Progenitor cell of endocrine pancreas (in vitro differentiated cells): ENCODE measurements at places on chromosomes 2 and 18. TPM values are rescaled to one million over a fixed set of nuclear protein-coding genes. Genes with fewer than 3 reads are reported as not detected.

DNA sequence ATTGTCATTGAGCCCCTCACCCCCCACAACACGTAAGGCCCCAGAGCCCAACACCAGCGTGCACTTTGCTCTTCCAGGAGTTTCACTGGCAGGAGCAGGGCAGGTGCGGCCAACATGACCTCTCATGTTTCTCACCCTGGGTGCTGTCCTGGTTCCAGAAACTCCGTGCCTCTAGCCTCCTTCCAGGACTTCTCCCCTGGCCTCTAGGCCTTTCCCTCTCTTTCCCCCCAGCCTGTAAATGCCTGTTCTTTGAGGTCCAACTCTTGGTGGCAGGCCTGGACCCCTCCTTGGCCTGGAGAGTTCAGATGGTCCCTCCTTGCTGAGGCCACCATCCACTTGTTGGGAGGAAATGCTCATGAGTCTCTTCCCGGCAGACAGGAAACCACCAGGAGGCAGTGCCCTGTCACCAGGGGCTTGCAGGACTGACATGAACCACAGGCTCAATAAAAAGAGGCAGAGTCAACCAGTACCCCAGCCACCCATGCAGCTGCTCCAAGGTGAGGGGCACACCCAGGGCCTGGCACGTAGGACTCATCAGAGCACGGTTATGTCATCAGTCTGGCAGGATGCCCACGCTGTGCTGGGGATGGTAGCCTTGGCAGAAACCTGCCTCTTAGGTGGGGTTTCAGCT lies 1.5 kb downstream of the MALL start:
- peaks cover 1% of the 10 kb centered on the region for H3K36me3 ChIP-seq
- no peak for DNase-seq
- H3K4me3 ChIP-seq = no peak overlapping the region
- H3K27ac ChIP-seq = no peak overlapping the region
- peaks cover 53% of the 10 kb centered on the region for H3K27me3 ChIP-seq

- peaks cover 10% of the 10 kb centered on the region for H3K4me1 ChIP-seq
- no peak overlapping the region for H3K4me3 ChIP-seq
- no peaks in the 10 kb centered on the region for H3K27me3 ChIP-seq
- DNase-seq = no peak
Observed at GRCh38 chr2:165064743-165065142, 109.4 kb upstream of the SLC38A11 start.

GRCh38 chr2:9858730-9859068 lies 15.4 kb downstream of the TAF1B start:
- H3K27me3 ChIP-seq = no peaks in the 10 kb centered on the region
- peaks cover 89% of the 10 kb centered on the region for H3K36me3 ChIP-seq
- H3K27ac ChIP-seq = no peak overlapping the region

DNA sequence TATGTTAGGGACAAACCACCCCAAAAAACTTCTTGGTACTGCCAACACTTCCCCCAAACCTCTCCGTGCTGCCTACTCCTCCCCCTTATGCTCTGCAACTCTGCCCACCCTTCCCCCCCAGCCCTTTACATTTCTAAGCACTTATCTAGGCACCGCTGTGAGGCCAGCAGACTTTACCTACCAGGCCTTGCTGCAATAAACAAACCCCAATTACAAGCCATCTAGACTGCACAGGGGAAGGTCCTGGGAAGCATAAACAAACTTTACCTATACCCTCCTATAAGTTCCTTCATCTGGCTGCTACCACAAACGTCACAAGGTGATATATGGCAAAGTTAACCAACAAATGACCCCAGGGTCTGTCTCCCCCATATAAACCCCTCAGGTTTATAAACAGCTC lies 259.4 kb upstream of the GULP1 start:
- no peak overlapping the region for H3K27ac ChIP-seq
- no peaks in the 10 kb centered on the region for H3K27me3 ChIP-seq
- H3K4me1 ChIP-seq = peaks cover 6% of the 10 kb centered on the region
- DNase-seq = no peak
- H3K36me3 ChIP-seq = no peaks in the 10 kb centered on the region
- H3K4me3 ChIP-seq = no peak overlapping the region

DNA sequence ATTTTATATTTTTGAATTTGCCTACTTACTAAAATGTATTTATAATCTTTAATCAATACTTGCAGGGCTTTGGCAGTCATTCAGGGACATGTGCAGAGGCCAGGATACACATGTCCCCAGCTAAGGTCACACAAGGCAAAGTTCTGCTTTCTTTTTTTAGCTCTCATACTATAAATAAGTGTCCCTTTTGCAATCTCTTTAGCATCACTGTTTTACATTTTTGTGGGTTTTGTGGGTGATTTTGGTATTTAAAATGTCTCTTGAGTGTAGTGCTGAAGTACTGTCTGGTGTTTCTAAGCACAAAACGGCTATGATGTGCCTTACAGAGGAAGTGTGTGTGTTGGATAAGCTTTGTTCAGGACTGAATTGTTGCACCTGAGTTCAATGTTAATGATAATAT lies 309.0 kb upstream of the GULP1 start:
- H3K4me1 ChIP-seq = peaks cover 13% of the 10 kb centered on the region
- no peaks in the 10 kb centered on the region for H3K27me3 ChIP-seq
- H3K4me3 ChIP-seq = no peak overlapping the region
- H3K36me3 ChIP-seq = no peaks in the 10 kb centered on the region

- peaks cover 2% of the 10 kb centered on the region for H3K4me1 ChIP-seq
- H3K27ac ChIP-seq = no peak overlapping the region
- H3K4me3 ChIP-seq = no peak overlapping the region
- no peak for DNase-seq
- H3K36me3 ChIP-seq = no peaks in the 10 kb centered on the region
Observed at GRCh38 chr2:191748059-191748461, 70.1 kb downstream of the NABP1 start.

GRCh38 chr2:17752246-17752645 lies 1.4 kb downstream of the SMC6 start:
- no peaks in the 10 kb centered on the region for H3K27me3 ChIP-seq
- H3K27ac ChIP-seq = no peak overlapping the region
- peaks cover 17% of the 10 kb centered on the region for H3K4me1 ChIP-seq
- DNase-seq = no peak
- H3K4me3 ChIP-seq = peak overlapping the region; percentile 91
- no peaks in the 10 kb centered on the region for H3K36me3 ChIP-seq

DNA sequence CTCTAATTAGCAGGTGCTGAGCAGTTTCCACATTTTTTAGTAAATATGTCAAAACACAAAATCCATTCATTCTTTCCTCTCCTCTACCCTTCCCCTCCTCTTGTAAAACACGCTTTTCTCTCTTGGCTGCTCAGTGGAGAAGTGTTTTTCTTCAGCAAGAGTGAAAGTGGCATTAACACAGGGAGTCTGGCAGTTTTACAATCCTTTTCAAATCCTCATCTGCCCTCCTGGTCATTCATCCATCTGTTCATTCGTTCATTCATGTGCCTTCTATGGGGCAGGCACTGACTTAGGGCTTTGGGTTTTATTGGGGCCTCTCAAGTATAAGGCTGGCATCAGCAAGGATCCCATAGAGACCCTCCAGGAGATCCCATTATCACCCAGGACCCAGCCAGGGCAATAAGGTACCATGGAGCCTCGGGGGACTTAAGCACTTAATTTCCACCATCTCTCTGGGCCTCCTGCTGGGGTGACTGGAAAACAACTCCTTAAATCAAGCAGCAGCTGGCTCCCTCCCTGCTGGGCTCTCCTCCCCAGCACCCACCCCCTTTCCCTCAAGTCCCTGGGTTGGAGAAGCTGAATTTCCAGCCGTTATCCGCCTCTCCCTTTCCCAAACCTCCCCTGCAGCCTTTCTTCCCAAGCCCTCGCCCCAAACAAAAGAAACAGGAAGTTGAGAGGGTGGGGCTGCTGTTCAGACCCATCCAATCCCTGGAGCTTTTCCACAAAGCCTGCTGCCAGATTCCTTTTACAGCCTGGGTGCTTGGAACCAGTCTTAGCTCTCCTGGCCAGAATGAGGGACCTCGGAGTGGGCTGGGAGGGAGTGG lies 32.6 kb downstream of the MARCHF4 start:
- no peak overlapping the region for H3K4me3 ChIP-seq
- H3K36me3 ChIP-seq = no peaks in the 10 kb centered on the region
- no peak overlapping the region for H3K27ac ChIP-seq
- peaks cover 26% of the 10 kb centered on the region for H3K27me3 ChIP-seq
- peaks cover 2% of the 10 kb centered on the region for H3K4me1 ChIP-seq

- H3K36me3 ChIP-seq = no peaks in the 10 kb centered on the region
- H3K27ac ChIP-seq = no peak overlapping the region
- H3K27me3 ChIP-seq = no peaks in the 10 kb centered on the region
- H3K4me1 ChIP-seq = peaks cover 27% of the 10 kb centered on the region
- no peak overlapping the region for H3K4me3 ChIP-seq
Observed at GRCh38 chr18:35029770-35030169, 11.4 kb upstream of the MAPRE2 start.

- H3K27ac ChIP-seq = no peak overlapping the region
- H3K27me3 ChIP-seq = no peaks in the 10 kb centered on the region
- H3K4me3 ChIP-seq = no peak overlapping the region
- no peak for DNase-seq
Observed at GRCh38 chr2:203569677-203570316, 34.7 kb upstream of the RAPH1 start.

DNA sequence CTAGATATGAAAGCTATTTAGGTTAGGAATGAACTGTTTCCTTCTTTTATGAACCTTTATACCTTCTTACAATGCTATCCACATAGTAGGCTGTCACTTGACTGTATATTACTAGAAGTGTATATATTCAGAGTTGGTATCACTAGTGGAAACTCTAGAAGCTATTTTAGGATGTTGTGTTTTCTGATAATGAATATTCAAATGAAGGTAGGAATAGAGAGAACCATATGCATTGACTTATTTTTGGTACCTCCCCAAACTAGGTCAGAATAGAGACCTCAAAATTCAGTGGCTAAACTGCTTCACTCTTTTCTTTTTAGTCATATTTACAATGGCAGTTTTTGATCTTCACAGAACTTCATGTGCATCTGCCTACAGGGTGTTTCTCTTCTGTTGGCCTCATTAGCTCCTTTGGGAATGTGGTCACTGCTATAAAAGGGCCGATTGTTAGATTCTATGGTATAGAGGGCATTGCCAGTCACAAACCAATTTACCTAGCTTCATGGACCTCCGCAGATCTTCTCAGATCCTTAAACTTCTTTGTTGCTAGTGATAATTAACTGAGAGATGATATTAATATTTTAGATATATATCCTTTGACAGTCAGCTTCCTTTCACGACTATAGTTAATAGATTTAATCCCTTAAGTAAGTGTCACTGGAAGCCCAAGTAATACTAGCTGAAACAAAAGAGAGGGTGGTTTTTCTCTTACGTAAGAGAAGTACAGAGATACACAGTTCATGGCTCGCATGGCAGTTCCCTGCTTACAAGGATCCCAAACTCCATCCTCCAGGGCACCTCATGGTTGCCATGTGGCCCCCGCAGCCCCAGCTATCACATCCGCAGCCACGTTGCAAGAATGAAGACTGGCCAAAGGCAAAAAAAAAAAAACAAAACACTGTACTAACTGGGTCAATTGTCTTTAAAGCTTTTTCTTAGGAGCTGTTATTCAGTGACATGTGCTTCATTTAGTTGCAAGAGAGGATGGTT lies 61.0 kb downstream of the TSPYL6 start:
- H3K27me3 ChIP-seq = no peaks in the 10 kb centered on the region
- no peak overlapping the region for H3K27ac ChIP-seq
- no peaks in the 10 kb centered on the region for H3K36me3 ChIP-seq
- peaks cover 2% of the 10 kb centered on the region for H3K4me1 ChIP-seq

DNA sequence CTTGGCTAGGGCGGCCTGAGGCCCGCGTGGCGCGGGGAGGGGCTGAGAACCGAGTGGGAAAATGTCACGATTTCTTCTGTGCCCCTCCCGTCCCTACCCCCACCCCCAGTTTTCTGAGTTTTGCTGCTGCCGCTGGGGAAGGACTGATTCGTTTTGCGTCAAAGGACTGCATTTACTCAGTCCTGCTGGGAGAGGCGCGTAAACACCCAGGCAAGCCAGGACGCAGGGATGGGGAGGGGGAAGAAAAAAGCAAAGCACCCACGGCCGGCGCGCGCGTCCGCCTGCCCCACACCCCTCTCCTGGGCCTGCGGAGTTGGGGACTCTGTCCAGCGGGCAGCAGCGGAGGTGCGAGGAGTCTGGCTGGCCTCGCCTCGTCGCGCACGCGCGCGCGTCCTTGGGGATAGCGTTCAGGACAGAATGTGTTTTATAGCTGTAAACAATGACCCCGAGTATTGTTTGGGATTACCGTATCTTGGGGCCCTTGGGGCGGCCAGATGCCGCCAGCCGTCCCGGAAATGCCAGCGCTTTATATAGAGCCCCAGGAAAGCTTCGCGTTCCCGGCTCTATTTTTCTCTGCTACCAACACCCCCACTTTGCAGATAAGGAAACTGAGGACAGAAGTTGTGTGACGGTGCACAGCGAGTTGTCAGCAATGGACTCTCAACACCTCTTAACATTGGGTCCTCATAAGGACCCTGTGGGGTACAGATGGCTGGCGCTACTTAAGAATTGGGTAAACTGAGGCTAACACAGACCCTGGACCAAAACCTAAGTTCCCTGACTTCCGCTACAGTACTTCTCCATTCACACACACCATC lies 1.7 kb upstream of the FOSL2 start:
- no peaks in the 10 kb centered on the region for H3K36me3 ChIP-seq
- DNase-seq = peak; percentile 42
- peak overlapping the region; percentile 83 for H3K4me3 ChIP-seq

- no peak for DNase-seq
- H3K27ac ChIP-seq = no peak overlapping the region
- no peaks in the 10 kb centered on the region for H3K36me3 ChIP-seq
- no peaks in the 10 kb centered on the region for H3K27me3 ChIP-seq
Observed at GRCh38 chr2:141519906-141520305, 610.9 kb downstream of the LRP1B start.

DNA sequence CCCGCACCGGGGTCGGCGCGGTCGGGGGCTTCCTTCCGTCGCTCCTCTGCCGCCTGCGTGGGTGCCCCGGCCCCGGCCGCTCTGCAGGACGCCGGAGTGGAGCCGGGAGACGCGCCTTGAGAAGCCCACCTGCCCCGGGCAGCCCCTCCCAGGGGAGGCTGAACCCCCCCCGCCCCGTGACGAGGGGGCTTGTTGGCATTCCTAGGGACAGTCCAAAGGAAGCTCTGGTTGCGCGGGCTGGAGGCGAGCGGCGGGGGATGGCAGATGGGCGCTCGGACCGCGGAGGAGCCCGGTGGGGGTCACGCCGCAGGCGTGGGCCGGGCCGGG lies 133.5 kb upstream of the MGAT5 start:
- H3K36me3 ChIP-seq = no peaks in the 10 kb centered on the region
- H3K4me1 ChIP-seq = peaks cover 47% of the 10 kb centered on the region
- no peak overlapping the region for H3K27ac ChIP-seq

DNA sequence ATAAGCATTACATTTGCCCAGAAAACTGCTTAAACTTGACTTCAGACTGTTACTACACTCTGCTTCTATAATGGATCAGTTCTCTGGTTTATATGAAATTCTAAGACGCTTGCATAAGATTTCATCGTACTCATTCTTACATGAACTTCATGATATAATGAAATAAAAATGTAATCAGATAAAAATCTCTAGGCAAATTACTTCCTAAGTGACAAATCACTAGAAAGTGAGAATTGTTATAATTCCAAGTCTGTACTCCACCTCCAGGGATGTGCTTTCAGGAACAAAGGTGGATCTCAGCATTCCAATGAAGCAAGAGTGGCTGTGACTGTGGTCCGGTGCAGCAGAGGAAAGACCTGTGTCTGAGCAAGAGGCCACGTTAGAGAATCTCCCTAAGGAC lies 226.2 kb downstream of the PIEZO2 start:
- no peak overlapping the region for H3K4me3 ChIP-seq
- no peak overlapping the region for H3K27ac ChIP-seq
- peaks cover 10% of the 10 kb centered on the region for H3K27me3 ChIP-seq

The GPR75 gene
- 3.9 and 4.4 TPM in 2 replicates for total RNA-seq

The ERICH2 gene
- total RNA-seq = 0.91 and 1.1 TPM in 2 replicates

The POTEJ gene
- 0.19 and 0.24 TPM in 2 replicates for total RNA-seq

The SRD5A2 gene
- 0.07 TPM in 1 of 2 replicates, not detected in the other for total RNA-seq

The GNAL gene
- total RNA-seq = 10.0 and 10.5 TPM in 2 replicates

The GCKR gene
- 2.0 and 2.8 TPM in 2 replicates for total RNA-seq
